ENCODE measurements at places on chromosomes 3 and 15. TPM values are rescaled to one million over a fixed set of nuclear protein-coding genes. Genes with fewer than 3 reads are reported as not detected.

CORO2B gene
- not detected for total RNA-seq

DNA sequence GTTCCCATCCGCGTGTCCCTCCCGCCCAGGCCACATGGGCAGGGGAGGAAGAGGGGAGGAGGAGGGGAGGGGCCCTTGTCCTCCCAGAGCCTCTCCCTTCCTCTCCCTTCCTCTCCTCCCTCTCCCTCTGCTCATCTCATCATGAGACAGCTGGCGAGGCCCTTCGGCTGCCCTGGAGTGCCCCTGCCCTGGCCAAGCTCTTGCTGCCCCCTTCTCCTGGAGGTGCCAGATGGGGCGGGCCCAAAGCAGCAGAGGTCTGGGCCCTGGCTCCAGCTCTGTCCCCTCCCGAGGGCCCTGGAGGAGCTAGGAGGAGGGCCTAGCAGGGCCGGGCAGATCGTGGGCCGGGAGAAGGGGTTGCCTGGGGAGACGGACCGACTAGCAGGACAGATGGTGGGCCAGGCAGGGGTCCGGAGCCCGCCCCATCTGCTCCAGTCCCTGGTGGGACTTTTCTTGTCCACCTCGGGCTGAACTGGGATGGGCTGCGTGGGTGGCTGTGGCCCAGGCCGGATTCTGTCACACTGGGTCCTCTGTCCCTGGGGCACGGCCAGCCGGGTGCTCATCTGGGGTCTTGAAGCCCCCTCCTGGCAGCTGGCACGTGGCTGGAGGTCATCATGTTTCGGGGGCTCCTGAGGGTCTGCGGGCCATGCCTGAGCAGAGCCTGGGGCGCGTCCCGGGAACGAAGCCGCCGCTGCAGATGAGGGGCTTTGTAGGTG, 183.4 kb downstream of the GOLGA6L6 start:
- H3K36me3 ChIP-seq: no peaks in the 10 kb centered on the region
- DNase-seq: no peak
- H3K4me1 ChIP-seq: no peaks in the 10 kb centered on the region

- H3K36me3 ChIP-seq: peaks cover 33% of the 10 kb centered on the region
- no peak for DNase-seq
- H3K4me1 ChIP-seq: peaks cover 3% of the 10 kb centered on the region
- no peak overlapping the region for H3K4me3 ChIP-seq
- H3K27ac ChIP-seq: no peak overlapping the region
These were observed 28.2 kb downstream of the BDH1 start for GRCh38 chr3:197527569-197527968.

DNA sequence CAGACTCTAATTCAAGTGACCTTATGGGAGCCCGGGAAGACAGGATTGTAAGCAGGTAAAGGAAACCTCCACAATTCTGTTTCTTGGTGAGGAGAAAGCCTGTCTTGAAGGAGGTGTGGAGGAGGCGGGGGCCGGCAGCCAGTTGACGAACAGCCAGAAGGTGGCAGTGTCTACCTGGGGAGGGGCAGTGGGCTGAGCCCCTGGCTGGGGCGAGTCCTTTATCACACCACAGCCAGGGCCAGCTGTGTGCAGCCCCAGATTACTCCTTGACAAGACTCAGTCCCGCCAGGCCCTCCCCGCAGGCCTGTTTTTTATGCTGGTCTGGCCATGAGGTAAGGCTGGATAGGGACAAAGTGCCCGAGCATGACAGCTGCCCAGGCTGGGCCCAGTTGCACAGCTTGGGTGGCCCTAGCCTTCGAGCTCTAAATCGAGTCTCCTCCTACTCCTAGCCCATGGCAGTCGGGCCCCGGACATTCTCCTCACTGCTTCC, 40.9 kb upstream of the IDH2 start:
- H3K36me3 ChIP-seq: no peaks in the 10 kb centered on the region
- H3K27ac ChIP-seq: no peak overlapping the region
- H3K27me3 ChIP-seq: 0 out of 2 replicates have a peak, but pooled peaks cover 2% of the 10 kb centered on the region
- H3K4me3 ChIP-seq: peak overlapping the region; percentile 11
- peaks cover 22% of the 10 kb centered on the region for H3K4me1 ChIP-seq

GRCh38 chr15:95715116-95715903, 615.2 kb upstream of the NR2F2 start:
- no peak overlapping the region for H3K4me3 ChIP-seq
- H3K4me1 ChIP-seq: peaks cover 12% of the 10 kb centered on the region
- peak; percentile 15 for DNase-seq
- no peak overlapping the region for H3K27ac ChIP-seq

GRCh38 chr3:138898301-138898700, 48.6 kb downstream of the FOXL2 start:
- no peaks in the 10 kb centered on the region for H3K36me3 ChIP-seq
- no peaks in the 10 kb centered on the region for H3K4me1 ChIP-seq
- H3K27me3 ChIP-seq: no peaks in the 10 kb centered on the region
- H3K4me3 ChIP-seq: no peak overlapping the region
- no peak overlapping the region for H3K27ac ChIP-seq
- DNase-seq: no peak

- no peak for DNase-seq
- H3K27me3 ChIP-seq: no peaks in the 10 kb centered on the region
- H3K4me1 ChIP-seq: no peaks in the 10 kb centered on the region
- H3K4me3 ChIP-seq: no peak overlapping the region
- no peak overlapping the region for H3K27ac ChIP-seq
- no peaks in the 10 kb centered on the region for H3K36me3 ChIP-seq
These were observed 21.9 kb upstream of the THSD4 start for GRCh38 chr15:71093054-71094024.

CLRN1 gene
- not detected for total RNA-seq

DNA sequence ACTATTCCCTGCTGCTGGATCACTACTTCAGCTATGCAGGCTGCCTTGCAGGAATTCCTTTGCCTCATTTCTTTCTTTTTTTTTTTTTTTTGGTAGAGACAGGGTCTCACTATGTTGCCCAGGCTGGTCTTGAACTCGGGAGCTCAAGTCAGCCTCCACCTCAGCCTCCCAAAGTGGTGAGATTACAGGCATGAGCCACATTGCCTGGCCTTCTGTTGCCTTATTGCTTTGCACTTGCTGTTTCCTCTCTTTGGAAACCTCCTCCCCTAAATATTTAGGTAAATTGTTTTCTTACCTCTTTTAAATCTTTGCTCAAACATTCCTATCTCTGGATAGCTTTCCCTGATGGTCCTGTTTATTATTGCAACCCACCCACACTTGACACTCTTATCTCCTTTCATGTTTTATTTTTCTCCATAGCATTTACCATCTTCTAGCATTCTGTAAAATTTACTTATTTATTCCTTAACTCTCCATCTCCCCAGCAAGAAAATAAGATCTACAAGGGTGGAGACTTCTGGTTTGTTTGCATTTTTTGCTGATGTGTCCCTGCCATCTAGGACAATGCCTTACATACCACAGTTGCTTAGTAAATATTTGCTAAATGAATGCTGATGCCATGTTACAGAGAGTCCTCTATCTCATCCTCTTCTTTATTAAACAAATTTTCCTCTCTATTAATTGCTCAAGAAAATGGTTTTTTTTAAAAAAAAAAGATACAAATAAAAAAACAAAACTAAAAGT, 134.8 kb downstream of the P2RY1 start:
- H3K27ac ChIP-seq: no peak overlapping the region
- no peak for DNase-seq
- H3K36me3 ChIP-seq: no peaks in the 10 kb centered on the region
- H3K4me1 ChIP-seq: no peaks in the 10 kb centered on the region

GRCh38 chr3:36362973-36363372, 17.3 kb upstream of the STAC start:
- DNase-seq: no peak
- H3K4me1 ChIP-seq: no peaks in the 10 kb centered on the region
- H3K36me3 ChIP-seq: no peaks in the 10 kb centered on the region
- no peak overlapping the region for H3K4me3 ChIP-seq

PRRT3 gene
- 2.1 TPM for total RNA-seq

DNA sequence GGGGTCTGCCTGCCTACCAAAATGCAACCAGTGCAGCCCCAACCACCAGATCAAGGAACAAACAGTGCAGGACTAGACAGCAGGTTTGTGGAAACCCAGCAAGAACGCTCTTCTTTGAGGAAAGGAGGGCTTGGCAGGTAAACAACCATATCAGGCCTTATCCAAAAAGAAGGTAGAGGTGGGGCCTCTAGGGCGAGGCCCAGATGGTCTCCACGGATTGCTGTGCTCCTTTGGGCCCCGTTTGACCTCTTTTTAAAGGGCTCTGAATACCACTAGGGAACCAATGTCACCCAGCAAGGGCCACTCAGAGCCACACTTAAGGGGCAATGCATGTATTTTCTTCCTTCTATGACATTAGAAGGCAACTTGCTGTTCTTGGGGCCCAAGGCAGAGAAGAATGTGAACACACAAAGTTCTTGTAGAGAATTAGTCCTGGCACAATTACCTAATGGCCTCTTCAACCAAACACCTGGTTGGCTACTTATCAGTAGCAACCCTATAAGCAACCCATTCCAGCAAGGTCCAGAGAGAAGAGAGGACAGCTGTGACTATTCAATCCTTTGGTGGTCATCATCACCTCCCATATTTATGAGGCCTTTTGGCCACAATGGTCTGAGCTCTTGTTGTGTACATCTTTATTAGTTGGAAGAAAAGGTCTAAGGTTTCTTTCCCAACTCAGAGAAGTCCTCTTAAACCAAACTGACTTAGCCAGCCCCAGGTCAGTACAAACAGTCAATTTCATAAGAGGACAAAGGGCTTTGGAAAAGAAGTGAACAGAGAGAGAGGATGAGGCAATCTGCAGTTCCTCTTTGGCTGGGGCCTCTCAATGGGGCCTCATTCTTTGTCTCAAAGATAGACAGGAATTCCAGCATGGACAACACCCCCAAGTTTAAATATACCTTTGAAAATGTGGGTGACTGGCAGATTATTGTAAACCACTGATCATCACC, 36.0 kb downstream of the FOXP1 start:
- no peak overlapping the region for H3K27ac ChIP-seq
- H3K4me1 ChIP-seq: no peaks in the 10 kb centered on the region
- H3K4me3 ChIP-seq: no peak overlapping the region
- no peak for DNase-seq
- no peaks in the 10 kb centered on the region for H3K27me3 ChIP-seq

DNA sequence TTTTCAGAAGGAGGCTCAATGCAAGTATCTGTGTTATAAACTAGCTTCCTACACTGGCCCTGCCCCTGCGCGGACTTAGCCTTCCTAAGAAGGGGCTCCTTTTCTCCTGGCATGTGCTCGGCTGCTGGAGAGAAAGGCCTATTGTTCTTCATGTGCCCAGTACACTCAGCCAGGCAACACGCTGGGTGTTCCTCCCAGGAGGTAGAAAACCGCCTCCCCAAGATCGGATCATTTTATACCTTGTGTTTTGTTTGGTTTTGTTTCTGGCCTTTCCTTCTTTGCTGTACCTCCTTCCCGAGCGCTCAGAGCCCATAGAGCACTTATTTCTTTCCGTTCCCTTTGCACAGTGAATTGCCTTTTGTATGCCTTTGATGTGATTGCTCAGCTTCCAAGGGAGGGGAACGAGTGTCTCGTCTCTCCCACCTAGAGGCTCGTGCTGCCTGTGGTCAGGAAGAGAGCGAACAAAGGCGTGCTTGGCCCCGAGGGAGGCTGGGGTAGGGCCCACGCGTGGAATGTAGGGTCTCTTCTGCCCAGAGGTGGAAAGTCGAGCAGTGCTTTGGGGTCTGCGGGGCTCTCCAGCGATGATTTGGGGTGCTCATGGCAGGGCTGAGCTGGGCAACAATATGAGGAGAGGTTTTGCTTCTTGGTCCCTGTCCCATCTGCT, 30.0 kb downstream of the CCNL1 start:
- no peaks in the 10 kb centered on the region for H3K36me3 ChIP-seq
- H3K27me3 ChIP-seq: no peaks in the 10 kb centered on the region
- H3K4me1 ChIP-seq: peaks cover 21% of the 10 kb centered on the region
- DNase-seq: peak; percentile 79

SLC22A13 gene
- 0.10 TPM for total RNA-seq

CYB561D2 gene
- 6.5 TPM for total RNA-seq

DNA sequence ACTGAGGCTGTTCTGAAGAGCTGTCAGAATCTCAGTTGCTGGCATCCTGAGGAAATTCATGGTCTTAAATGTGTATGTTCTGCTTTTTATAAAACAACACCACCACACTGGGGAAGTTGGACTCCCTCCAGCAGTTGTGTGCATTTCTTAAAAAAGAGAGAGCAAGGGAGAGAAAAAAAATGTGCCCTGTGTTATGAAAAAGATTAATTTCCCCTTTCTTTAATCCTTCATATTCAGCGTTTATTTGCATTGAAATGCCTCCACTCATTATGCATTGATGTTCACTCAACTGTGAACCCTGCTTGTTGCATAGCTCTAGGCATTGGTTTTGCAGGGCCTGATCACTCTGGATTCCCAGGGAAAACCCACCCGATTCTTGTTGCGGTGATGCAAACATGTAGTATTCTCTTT, 4.4 kb upstream of the ZNF609 start:
- H3K4me3 ChIP-seq: no peak overlapping the region
- H3K27ac ChIP-seq: no peak overlapping the region
- H3K4me1 ChIP-seq: peaks cover 8% of the 10 kb centered on the region
- H3K36me3 ChIP-seq: 0 out of 2 replicates have a peak, but pooled peaks cover 7% of the 10 kb centered on the region

DNA sequence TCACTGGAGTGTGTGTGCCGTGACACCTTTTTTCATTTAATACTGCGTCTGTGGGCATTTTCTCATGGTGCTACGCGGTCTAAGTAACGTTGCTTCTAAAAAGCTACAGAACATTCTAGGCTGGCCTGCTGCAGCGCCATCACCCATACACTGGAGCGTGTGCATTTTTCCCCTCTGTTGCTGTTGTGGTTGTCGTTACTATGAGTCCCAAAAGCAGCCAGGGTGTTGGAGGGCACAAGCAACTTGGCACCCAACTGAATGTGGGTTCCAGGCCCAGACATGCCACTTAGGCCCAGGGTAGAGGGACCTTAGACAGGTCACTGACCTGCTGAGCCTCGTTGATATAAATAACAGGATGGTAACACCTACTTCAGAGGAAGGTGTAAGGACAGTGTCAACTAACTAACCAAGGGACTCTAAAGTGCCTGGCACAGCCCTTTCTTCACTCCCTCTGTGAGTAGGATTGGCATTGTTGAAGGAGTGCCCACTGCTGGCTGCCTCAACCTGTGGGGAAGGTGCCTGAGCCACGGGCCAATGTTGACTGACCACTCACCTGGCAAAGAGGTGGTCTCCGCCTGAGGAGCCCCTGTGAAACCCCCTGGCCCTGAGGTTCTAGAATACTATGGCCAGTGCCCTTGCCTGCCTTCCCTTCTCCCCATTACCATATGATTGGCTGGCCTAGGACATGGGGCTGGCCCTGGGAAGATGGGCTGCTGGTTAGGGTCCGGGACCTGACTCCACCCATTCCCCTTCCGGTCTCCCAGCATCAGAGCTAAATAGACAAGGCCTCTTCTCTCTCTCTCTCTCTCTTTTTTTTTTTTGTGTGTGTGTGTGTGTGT, 3.5 kb downstream of the CSK start:
- no peak overlapping the region for H3K4me3 ChIP-seq
- H3K27me3 ChIP-seq: no peaks in the 10 kb centered on the region
- peaks cover 36% of the 10 kb centered on the region for H3K4me1 ChIP-seq
- H3K27ac ChIP-seq: no peak overlapping the region
- DNase-seq: no peak
